ENCODE measurements at places on chromosomes 6 and 20. TPM values are rescaled to one million over a fixed set of nuclear protein-coding genes. Genes with fewer than 3 reads are reported as not detected.
A peak's percentile ranks its signal among the peaks of the same experiment; 100 is the strongest.

PKIB gene
- 1.6 TPM for polyA plus RNA-seq

PSORS1C2 gene
- polyA plus RNA-seq, result not detected

GRCh38 chr20:9581509-9581908 is 67.1 kb downstream of the LAMP5 start:
- no peak for DNase-seq

- DNase-seq, result no peak
Observed at GRCh38 chr6:158040804-158041347, 59.2 kb downstream of the SYNJ2 start.

GRCh38 chr6:147677647-147678046 is 169.2 kb downstream of the SAMD5 start:
- no peak for DNase-seq

GRCh38 chr6:142856624-142857232 is 88.2 kb downstream of the HIVEP2 start:
- DNase-seq, result no peak

- DNase-seq, result peak; percentile 84
Observed at GRCh38 chr6:52551483-52552277, 25.2 kb downstream of the TRAM2 start.

DNA sequence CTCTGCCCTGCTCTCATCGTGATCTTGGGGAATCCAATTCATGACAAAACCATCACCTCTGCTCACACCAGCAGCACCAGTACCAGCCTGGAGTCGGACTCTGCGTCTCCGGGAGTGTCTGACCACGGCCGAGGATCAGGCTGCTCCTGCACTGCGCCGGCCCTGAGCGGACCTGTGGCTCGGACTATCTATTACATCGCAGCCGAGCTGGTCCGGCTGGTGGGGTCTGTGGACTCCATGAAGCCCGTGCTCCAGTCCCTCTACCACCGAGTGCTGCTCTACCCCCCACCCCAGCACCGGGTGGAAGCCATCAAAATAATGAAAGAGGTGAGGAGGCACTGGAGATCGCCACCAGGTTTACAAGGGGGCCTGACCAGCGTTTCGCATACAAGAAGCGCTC is 37.2 kb upstream of the PBOV1 start:
- DNase-seq, result no peak

- DNase-seq, result no peak
Observed at GRCh38 chr6:7897461-7898192, 13.0 kb downstream of the TXNDC5 start.

GRCh38 chr20:58898629-58899408 is 46.3 kb downstream of the GNAS start:
- DNase-seq, result peak; percentile 71

DNA sequence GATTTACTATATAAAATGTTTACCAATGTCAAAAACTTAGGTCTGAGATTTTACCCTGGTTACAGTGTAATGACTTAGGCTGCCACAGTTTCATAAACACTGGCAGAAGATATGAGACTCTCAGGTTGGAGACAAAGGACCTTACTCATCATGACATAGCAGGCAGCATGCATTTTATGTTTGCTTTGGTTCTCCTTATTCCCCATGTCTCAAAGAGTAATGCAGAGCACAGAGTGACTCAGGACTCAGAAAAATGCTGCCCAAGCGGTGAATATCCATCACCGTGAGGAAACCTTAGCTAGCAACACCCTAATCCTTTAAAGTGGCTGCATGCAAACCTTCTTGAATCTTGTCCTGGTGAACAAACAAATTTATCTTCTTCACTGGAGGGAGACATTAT is 112.1 kb upstream of the EYS start:
- no peak for DNase-seq

DNA sequence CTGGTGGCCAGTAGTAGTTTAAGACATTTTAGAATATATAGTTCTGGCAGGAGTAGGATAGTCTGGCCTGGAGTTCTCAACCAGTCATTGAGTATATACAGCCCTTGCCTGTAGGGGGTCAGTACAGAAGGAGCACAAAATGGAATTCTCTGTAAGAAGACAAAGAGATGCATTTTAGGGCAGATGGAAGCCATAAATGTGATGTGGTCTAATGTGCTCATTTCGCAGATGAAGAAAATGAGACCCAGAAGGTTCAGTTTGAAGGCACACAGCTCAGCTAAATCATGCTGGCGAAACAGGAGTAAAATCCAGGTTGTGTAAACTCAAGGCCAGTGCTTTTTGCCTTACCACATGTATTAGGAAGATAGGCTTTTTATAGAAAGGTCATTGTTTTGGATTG is 29.6 kb downstream of the QKI start:
- no peak for DNase-seq

- no peak for DNase-seq
Observed at GRCh38 chr6:23244300-23244699, 674.9 kb downstream of the HDGFL1 start.

GRCh38 chr20:35215066-35215956 is 11.2 kb upstream of the MMP24 start:
- no peak for DNase-seq
